ENCODE measurements at places on chromosomes 16 and 17. TPM values are rescaled to one million over a fixed set of nuclear protein-coding genes. Genes with fewer than 3 reads are reported as not detected.

- DNase-seq, result no peak
Observed at GRCh38 chr16:58843675-58844074, 109.6 kb upstream of the GOT2 start.

DNA sequence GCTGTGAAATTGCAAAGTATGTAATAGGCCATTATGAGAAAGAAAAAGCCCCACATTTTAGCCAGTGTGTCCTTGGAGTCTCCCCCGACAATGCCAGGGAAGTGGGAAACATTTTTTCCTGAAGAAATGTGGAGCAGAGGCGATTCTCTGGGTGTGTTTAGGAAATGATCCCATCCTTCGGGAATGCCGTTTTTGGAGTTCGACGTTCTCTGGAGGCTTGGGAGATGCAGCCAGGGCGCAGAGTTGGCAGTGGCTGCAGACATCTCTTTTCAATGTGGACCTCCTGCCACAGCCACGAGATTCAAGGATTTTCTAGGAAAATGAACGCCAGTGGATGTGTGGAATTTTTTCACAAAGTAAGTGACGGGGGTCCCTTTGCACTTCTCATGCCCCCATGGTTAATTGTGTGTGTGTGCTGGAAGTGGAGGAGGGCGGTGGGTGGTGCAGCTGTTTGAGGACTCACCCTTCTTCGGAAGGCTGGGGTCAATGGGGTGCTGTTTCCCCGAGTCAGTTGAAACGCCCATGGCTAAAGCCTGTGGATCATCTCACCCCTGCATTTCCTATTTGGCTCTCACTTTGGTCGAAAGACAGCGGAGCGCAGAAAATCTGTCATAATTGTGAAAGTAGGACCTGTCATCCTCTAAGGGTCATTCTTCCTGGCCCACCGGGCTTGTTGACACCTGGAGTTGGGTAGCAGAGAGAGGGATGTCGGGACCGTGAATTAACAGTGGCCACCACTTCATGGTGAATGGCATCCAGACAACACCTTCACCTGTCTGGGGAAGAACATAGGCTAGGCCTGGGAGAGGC lies 73.2 kb downstream of the CMIP start:
- no peak for DNase-seq

DNA sequence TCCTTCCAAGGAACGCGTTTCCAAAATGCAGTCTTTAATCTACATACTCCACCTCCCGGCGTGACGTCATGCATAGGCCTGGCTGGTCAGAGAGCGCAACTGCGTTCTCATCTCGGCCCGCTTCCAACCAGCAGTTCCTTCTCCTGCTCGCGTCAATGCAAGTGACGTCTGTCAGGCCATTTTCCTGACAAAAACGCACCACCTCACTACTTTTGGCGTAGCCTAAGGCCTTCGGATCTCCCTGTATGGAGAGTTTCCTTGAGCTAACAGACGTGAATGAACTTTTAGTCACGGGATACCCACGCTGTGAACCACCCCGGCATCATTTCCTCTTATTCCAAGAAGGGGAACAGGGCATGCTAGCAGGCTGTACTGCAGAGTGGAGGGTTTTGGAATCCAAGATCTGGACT lies 25.0 kb downstream of the TEX14 start:
- peak; percentile 73 for DNase-seq

DNA sequence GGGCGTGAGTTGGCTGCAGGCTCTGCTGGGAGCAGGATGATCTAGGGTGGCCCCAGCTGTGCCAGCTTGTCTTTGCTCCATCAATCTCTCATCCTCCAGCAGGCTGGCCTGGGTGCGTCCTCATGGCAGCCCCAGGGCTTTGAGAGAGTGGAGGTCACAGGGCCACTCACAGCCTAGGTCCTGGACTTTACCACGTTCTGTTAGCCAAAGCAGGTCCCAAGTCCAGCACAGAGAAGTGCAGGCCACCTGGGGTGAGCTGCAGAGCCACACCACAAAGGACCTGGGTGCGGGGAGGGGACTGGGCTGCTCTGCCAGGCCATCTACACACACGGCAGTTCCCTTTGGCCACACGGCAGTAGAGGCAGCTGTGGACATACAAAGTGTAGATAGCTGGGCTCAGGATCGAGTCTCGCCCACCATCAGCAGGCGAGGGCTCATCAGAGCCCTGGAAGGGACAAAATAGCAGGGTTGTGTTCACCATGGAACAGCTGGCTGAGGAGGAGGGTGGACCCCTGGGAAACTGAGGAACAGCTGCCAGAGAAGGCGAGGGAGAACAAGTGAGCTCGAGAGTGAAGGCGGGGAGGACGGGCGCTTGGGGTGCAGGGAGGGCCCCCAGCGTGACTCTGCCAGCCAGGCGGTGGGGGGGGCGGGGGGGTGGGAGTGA lies 30.0 kb downstream of the SREBF1 start:
- DNase-seq, result no peak

- DNase-seq, result no peak
Observed at GRCh38 chr16:64019339-64019738, 1102.5 kb downstream of the CDH11 start.

DNA sequence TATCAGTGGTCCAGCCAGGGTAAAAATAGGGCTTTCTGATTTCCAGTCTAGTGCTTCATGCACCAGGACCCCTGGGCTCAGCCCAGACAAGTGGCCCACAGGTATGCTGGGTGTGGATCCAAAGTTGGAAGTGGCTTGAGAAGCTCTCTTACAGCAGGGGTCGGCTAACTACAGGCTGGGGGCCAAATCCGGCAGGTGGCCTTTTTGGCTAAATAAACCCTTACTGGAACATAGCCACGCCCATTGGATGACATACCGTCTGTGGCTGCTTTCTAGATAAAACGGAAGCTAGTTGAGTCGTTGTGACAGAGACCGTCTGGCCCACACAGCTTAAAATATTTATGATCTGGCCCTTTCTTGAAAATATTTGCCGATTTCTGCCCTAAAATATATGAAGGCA lies 119.0 kb upstream of the CDC42EP4 start:
- no peak for DNase-seq

DNA sequence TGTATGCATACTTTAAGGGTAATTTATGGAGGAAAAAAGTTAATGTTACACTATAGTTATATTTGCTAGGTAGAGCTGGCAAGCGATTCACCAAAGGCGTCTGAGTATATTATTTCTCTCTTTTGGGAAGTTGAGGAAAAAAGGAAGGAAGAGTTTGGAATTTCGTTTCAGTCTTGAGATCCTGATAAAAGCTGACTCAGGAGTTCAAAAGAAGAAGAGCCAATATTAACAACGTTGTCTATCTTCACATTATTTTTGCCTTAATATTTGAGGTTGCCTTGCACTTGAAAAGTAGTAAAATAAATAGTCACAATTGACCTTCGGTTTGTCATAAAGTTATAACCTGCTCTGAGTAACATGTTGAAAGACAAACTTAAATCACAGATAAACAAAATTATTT lies 888.6 kb downstream of the KCNJ2 start:
- DNase-seq, result no peak

DNA sequence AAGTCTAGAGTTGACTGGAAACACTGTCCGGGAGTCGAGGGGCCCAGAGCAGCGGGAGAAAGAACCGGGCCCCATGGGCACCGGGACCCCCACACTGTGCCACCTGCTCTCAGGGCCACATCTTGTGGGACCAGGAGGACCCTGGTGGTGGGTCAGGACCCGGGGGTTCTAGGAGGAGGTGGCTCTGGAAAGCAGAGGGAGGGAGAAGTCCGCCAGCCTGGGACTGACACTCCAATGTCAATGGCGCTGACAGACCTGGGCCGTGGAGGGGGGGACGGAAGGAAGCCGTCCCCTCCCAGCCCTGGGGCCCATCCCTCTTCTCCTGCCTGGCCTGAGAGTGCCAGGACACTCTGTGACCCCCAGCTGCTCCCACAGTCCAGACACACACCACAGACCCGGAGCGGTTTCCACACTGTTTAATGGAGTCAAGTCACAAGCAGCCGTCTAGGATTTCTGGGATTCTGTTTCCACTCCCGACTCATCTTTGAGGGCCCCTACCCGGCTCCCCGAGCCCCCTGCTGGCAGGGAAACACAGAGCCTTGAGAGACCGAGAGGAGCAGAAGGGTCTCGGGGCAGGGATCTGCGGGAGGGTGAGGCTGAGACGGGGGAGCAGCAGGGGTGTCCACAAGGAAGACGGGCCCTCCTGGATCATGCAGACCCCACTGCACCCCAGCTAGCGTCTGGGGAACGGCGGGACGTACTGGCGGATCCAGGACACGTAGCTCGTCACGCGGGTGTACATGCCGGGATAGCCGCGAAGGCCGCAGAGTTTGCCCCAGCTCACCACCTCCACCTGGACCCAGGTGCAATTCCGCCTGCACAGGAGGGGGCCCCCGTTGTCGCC lies 23.5 kb upstream of the UBE2I start:
- no peak for DNase-seq

GRCh38 chr16:11501632-11502031 lies 85.1 kb downstream of the LITAF start:
- DNase-seq, result no peak

GRCh38 chr16:89209522-89210044 lies 7.9 kb upstream of the ZNF778 start:
- no peak for DNase-seq

DNA sequence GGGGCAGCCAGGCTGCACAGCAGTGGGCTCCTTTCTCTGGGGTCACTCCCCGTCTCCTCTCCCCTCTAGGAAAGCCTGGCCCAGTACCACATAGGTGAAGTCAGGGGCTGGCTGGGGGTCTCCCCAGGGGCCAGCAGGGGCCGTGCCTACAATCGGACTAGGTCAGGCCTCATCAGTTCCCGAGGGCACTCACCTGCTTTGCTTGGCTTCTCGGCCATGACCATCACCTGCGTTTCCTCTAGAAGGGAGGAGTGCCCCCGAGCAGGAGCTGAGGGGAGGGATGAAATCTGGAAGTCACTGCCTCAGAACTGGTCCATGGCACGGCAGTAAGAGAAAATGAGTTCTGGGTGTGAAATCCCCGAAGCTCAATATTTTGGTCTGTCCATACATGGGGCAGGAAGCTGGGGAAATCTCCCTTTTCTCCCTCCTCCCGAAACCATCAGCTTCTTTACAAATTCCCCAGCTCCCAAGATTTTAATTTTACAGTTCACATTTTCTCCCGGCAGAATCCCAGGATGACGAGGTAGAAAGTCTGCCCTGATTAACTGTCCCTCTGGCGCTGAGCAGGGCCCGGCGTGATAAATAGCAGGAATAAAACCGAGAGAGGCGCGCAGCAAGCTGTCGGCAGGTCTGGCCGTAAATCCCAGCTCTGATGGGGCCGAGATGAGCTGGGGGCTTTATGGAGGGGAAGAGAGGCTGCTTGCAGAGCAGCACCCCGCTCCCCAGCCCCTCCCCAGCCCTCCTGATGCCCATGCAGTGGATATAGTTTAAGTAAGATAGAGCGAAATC lies 172.1 kb downstream of the RBFOX3 start:
- no peak for DNase-seq

DNA sequence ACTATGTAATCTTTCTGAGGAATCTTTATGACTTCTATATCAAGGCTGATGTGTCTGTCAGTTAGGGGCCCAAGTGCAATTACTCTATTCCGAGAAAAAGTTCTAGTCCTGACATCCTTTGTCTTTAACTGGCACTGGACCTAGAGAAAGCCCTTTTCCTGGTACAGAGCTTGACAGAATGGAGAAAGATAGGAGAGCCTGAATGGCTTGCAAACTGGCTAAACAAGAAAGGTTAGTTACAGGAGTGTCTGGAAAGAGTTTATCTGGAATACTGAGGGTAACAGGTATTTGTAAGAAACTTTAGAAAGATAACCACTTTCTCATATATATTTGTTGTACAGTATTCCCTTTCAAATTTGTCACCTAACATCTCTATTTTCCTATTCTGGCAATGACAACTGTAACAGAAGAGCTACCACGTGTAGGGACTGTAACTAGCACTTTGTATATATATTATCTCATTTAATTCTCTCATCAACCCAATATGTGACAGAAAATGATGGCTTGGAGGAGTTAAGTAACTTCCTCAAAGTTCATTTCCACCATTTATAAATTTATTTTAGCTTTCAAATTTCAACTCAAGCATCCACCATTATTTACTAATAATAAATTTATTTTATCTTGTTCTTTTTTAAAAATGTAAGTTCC lies 97.4 kb upstream of the C17orf78 start:
- no peak for DNase-seq

GRCh38 chr17:29569245-29569950 lies 897 bp downstream of the TP53I13 start:
- DNase-seq, result peak; percentile 35

DNA sequence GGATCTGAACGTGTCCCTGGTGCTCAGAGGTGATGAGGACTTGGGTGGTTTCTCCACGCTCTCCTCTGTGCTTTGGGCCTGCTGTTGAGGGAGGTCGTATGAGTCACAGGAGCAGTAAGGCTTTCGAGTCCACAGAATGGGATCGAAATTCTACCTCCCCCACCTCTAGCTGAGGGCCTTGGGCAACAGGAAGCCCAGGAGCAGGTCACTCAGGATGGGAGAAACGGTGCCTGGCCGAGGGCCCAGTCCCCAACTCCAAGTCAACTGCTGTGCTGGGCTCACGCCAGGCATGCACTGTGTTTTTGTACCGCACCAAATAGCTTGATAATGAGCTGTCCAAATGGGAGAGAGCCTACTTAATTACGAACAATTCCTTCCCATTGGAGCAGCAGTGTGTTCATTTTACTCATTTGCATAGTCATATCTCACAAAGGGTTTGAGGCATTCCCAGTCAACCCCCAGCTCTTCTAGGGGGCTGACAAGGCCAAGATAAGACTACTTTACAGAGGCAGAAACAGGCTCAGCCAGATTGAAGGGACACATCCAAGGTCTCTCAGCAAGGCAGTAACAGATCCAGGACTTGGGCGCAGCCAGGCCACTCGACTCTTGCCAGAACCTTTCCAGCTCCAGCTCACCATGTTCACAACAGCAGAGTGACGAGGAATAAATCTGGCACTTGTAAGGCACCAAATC lies 53.6 kb downstream of the WNT3 start:
- peak; percentile 53 for DNase-seq

The ESRP2 gene
- not detected for total RNA-seq

The PER1 gene
- 1.3 TPM for total RNA-seq

The CBX1 gene
- total RNA-seq, result 59.1 TPM

The METTL22 gene
- total RNA-seq, result 30.4 TPM

The TBC1D3B gene
- not detected for total RNA-seq

The EFCAB13 gene
- total RNA-seq, result 0.05 TPM

The LITAFD gene
- not detected for total RNA-seq

The CCL7 gene
- total RNA-seq, result not detected

The FASN gene
- total RNA-seq, result 125 TPM

The HS3ST2 gene
- total RNA-seq, result not detected
